ENCODE measurements at places on chromosomes 11 and 22.

DNA sequence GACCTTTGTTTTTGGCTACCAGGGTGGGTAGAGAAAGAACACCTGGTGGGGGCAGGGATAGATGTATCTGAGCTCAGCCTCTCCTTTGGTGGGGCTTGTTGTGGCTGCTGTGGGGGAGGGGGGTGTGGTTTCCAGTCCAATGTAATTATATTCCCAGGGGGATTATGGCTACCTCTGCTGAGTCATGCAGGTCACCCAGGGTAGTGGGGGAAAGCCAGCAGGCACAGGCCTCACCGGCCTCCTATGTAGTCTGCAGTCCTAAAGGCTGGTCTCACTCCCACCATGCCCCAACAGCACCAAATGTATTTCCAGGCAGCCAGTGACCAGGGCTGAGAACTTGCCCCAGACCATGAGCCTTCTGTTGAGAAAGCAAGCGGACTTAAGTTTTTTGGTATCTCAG, 119.6 kb downstream of the DYNC2H1 start:
- peak; percentile 3 for DNase-seq

DNA sequence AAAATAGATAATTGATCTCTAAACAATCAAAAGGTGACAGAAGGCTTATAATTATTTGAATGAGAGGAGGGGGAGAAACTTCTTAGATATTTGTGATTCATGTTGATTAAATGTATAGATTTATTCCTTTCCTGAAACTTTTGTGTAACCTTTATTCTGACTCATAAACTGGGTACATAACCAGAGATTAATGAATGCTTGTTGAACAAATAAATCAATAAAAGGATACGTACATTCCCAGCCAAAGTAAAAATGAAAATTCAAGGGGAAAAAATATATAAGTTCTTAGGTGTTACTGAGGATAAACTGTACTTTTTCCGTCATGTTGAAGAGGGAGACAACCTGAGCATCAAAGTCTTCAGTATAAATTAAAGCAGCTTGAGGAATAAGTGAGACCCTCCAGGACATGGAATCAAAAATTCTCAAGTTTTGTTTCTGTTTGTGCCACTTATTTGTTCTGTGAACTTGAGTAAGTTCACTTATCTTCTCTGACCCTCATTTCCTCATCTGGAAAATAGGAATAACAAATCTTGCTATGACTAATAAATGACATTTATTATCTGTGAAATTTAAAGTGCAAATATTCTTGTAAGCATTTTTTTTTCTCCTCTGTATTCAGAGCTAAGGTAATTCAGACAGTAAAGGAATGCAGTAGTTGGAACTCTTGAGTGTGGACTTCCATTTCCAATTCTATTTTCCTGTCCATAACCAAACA, 195.4 kb downstream of the METTL15 start:
- DNase-seq = no peak

GRCh38 chr11:121067453-121067852, 33.6 kb upstream of the TECTA start:
- DNase-seq = no peak

- no peak for DNase-seq
Observed at GRCh38 chr11:7575841-7576725, 62.3 kb downstream of the PPFIBP2 start.

- no peak for DNase-seq
Observed at GRCh38 chr11:86984701-86985100, 29.5 kb upstream of the FZD4 start.

GRCh38 chr22:30183271-30183670, 63.3 kb downstream of the LIF start:
- DNase-seq = no peak

DNA sequence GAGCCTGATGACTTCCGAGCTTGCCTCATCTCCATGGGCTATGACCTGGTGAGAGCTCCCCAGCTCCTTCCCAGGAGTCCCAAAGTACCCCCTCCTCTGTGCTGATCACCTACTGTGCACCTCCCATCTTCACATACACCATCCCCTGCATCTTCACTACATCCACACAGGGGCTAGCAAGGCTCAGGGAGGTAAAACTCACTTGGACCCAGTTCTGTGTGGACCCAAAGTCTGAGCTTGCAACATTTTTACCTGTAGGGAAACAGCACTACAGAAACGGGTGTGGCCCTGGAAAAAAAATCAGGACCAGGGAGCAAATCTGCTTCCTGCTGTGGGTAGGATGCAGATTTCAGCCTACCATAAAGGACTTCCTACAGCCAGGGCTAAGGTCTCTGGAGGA, 6.1 kb downstream of the CTSF start:
- no peak for DNase-seq

DNA sequence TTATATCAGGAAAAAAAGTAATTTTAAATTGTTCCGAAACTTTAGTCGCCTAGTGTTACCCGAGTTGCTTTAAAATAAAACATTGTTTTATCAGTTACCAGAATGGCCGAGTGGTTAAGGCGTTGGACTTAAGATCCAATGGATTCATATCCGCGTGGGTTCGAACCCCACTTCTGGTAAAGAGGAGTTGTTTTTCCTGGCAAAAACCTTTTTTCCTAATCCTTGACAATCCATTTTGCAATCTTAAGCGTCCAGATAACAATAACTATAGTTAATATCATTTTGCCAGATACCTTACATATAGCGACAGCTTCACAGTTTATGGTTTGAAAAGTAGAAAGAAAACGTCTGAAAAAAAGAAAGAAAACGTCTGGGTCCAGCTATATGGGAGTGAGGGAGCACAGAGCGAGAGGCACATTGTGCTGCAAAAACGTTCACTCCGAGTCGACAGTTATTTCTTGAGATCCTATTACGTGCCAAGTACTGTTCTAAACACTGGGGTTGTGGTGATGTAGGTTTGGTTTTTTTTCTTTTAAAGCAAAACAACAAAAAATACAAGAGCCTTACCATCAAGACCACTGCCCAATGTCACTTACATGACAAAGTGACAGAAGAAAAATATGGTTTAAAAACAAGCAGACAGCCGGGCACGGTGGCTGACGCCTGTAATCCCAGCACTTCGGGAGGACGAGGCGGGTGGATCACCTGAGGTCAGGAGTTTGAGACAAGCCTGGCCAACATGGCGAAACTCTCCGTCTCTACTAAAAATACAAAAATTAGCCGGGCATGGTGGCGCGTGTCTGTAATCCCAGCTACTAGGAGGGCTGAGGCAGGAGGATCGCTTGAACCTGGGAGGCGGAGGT, 40.6 kb downstream of the OR4D9 start:
- DNase-seq = peak; percentile 83

DNA sequence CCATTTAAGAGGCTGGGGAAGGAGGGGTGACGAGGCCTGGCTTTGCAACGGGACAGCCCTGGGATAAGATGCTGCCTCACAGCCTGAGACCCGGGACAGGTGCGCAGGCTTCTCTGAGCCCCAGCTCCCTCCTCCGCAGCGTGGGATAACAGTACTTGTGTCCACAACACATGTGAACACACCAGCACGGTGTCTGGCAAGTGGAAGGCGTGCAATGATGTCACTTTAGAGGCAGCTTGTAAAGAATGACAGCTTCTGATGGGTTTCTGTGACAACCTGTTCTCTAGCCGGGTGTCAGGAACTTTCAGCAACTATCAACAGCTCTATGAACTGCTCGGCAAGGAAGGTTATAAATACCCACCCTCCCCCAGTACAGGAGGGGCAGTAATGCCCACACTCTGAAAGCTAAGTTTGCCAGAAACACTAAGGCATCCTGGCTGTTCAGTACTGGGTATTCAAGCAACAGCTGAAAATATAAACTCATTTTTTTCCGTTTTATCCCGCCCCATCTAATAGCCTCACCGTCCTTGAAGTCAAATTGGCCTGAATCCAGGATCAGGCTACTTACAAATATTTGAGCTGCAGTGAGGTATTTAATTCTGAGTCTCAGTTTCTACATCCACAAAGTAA, 59.7 kb downstream of the MYH9 start:
- peak; percentile 74 for DNase-seq

DNA sequence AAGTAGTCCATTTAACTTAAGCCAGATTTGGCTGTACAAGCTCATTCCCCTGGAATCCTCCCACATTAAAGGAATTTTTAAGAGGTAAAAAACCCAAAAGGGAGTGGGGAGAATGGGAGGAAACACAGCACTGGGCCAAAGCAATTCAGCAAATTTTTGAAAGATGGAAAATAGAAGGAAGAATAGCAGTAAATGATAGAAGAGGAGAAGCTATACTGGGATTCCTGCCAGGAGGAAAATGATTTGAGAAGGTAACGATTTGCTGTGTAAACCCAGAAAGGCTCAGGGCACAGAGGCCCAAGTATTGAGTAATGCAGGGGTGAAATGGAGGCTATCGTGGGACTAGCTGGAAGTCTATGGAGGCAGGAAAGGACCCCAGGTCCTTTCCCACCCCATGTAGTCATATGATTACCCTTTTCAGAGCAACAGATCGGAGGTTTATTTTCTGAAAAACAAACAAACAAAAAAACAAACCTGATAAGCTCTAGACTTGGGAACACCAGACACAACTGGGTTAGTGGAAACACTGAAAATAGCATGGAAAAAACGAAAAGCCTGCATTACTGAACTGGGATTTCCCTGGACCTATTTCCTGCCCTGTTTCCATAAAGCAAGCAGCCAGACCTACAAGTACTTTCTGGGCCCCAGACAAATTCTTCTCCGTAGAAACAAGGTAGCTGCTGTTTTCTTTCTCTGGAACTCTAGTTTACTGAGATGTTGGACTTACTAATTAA, 140.0 kb downstream of the SWAP70 start:
- DNase-seq = peak; percentile 59

DNA sequence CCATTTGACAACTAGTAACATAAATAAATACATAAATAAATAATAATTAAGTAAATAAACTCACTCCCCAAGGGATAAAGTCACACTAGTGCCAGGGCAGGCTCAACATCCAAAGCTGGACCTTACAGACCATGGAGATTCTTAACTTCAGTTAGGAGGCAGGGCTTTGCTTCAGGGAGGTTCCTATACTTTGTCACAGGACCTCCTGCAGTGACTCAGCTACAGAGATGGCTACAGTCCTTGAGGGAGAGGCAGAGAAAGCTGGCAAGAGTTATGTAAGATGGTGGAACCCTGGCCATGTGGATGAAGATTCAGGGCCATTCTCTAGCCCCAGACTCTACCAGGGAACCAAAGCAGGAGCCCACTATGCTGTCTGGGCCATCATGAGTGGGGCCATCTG, 74.1 kb upstream of the CADM1 start:
- DNase-seq = no peak

DNA sequence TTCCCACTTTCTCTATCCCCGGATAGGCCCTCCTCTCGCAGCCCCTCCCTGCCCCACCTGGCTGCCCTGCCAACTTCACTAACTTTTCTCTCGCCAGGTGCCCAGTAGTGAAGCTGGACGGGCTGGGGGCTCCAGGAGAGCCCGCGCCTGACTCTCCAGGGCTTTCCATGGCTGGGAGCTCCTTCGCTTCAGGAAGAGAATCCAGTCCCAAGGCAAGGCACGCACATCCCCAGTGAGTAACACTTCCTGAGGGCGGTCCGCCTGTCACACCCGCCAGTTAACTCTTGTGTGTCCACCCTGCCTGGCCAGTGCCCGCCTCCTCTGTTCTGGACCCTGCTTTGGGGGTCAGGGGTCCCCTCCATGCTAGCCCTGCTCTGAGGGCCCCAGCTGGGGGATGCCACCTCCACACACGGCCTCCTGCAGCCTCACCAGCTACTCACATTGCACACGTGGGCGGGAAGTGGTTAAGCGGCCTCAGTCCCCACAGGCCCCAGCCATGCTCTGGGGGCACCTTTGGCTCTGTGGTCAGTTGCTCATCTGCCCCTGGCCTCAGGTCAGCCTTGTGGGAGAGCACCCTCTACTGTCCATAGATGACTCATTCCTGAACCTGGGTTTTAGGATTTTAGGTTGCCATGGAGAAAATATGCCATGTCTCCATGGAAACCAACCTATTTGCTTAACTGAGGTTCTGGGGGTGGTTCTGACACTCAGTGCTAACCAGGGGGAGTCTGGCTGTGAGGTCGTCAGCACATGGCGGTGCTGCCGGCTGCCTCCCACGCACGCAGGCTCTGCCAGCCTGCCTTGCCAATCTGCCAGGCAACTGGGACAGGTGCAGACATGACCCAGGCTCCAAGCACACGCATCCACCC, at the start of gene RIN1:
Gene RIN1 (minus strand): TSS at position 201 of the 869 bp plus-strand sequence. CDS start 32 bp downstream, at position 169.
- DNase-seq = peak; percentile 85

DNA sequence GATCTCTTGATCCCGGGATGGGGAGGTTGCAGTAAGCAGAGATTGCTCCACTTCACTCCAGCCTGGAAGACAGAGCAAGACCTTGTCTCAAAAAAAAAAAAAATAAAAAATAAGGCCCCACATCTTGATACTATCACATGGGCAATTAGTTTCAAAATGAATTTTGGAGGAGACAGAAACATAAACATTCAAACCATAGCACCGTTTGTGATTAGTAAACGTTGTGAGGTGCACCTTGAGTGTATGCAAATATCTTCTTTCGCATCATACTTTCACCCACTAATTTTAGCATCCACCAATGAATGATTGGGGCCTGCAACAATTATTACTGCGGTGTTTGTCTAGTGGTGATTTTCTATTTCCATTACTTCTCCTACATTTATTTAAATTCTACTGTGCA, 11.0 kb upstream of the SPDYC start:
- no peak for DNase-seq

- no peak for DNase-seq
Observed at GRCh38 chr11:134904103-134904790, 492.2 kb upstream of the B3GAT1 start.

GRCh38 chr11:21148376-21148775, 479.0 kb downstream of the NELL1 start:
- no peak for DNase-seq

DNA sequence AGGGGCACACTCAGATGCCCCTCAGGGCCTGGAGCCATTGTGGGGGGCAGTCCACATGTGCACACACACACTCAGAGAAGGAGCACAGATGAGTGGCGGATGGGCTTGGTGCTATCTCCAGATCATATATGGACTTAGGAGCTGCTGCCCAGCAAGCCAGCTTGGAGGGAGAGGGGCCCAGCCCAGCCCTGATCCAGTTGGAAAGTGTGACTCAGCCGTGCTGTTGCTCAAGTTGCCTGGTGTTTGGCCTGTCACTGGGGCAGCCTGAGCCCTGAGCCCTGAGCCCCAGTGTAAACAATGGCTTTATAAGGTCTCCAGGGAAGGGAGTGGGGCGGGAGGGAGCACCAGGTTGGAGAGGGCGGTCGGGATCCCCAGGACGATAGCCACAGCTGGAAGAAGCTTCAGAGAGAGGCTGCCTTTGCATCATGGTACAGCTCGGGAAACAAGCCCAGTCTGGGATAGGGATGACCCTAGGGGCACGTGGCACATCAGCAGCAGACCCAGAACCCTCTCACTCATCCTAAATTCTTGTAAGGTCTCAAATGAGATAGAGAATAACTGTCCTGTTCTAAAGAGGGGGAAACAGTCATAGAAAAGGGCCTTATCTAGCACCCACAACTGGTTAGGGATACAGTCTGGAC, 4.8 kb downstream of the SELENOM start:
- peak; percentile 77 for DNase-seq

DNA sequence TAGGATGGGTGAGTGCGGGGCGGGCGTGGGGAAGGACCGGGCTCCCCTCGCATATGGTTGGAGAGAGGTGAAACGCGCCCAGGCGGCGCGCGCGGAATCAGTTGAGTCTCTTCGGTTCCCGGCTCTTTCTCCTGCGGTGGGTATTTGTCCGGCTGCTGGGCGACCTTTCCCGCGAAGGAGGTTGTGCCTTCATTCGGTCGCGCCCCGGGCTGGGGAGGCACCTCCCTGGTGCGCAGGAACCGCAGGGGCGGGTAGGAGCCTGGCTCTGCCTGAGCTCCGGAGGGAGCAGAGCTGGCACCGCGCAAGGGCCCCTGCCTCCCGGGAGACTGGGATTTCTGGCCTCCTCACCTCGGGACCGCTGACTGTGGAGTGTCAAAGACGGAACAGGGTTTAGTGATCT, 27.5 kb downstream of the SAA4 start:
- no peak for DNase-seq

All from fibroblast of skin of abdomen (primary cell).